ENCODE measurements at places on chromosomes 2 and 18. TPM values are rescaled to one million over a fixed set of nuclear protein-coding genes. Genes with fewer than 3 reads are reported as not detected.

DNA sequence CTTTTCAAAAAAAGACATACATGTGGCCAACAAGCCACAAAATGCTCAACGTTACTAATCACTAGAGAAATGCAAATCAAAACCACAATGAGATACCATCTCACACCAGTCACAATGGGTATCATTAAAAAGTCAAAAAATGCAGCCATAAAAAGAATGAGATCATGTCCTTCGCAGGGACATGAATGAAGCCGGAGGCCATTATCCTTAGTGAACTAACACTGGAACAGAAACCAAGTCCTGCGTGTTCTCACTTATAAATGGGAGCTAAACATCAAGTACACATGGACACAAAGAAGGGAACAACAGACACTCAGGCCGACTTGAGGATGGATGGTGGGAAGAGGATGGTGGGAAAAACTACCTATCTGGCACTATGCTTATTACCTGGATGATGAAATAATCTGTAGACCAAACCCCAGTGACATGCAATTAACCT is 17.8 kb upstream of the ATL2 start:
- no peaks in the 10 kb centered on the region for H3K27me3 ChIP-seq
- DNase-seq = peak; percentile 27
- no peaks in the 10 kb centered on the region for H3K36me3 ChIP-seq
- H3K27ac ChIP-seq = no peak overlapping the region
- peaks cover 24% of the 10 kb centered on the region for H3K4me1 ChIP-seq

GRCh38 chr2:54962511-54962910 is 87.7 kb downstream of the RTN4 start:
- DNase-seq = no peak
- peaks cover 30% of the 10 kb centered on the region for H3K36me3 ChIP-seq
- no peaks in the 10 kb centered on the region for H3K27me3 ChIP-seq
- peaks cover 36% of the 10 kb centered on the region for H3K4me1 ChIP-seq
- peak overlapping the region; percentile 73 for H3K27ac ChIP-seq

The CCDC74A gene
- 0.32 TPM for total RNA-seq

The POTEI gene
- total RNA-seq = not detected
